ENCODE measurements at places on chromosomes 6 and 20.

DNA sequence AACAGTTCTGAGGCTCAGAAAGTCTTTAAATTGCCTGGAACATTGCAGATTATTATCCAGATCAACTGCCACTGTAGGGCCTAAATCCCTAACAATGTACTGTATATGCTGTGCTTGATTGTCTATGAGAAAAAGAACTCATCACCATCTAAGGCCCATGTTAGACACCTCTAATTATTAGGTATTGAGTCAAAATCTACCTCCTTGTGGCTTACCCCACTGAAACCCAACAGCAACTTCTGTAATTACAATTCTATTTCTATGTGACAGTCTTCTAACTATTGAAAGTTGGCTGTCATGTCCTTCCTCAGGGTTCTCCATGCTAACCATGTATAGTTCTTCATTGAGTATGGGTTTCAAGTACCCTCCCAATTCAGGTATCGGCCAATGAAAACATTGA is 13.9 kb downstream of the MCM9 start:
- no peak for DNase-seq

DNA sequence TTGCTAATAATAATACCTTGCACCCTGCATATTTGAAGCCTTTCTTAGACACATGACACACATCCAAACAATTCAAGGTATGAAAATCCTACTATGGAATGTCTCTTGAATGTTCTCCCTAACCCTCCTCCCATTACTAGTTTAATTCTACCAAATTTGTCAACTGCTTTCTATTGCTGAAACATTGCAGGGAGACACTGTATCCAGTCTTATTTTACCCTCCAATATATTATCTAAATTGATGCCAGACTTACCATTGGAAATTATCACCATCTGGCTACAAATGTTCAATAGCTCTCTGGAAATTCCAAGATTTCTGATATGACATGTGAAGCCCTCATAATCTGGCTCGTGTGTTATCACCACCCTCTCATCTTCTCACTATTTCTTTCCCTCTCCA is 1027.3 kb upstream of the CITED2 start:
- no peak for DNase-seq

GRCh38 chr6:163287626-163288025 is 126.9 kb upstream of the QKI start:
- DNase-seq, result no peak

DNA sequence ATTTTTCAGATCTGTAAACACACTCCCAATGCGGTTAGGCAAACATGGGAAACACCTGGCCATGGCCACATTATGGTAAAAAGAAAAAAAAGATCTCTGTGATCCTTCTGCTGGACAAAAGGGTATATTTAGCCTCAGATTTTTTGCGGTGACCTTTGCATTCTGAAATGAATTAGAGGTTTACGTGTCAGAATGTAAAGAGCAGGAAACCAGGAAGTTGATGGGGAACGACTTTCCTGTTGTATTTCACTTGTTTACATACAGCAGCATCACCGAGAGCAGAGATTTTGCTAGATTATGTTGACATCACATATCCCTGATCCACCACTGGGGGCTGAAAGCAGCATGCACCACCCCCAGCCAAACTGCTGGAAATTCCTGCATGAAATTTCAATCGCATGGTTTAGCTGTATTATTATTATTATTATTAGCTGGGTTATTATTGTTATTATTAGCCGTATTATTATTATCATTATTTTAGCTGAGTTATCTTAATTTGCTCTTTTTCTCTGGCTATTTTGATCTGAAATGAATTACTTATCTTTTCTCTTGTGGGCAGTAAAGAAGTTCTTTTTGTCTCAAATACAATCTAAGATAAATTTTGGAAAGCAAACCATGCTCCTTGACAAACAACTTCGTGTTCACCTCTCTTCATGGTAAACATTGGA is 189.4 kb downstream of the ZFP64 start:
- DNase-seq, result peak; percentile 54

- DNase-seq, result no peak
These were observed 56.1 kb downstream of the HDDC2 start for GRCh38 chr6:125245523-125246264.

- DNase-seq, result no peak
These were observed 69.2 kb upstream of the PTGIS start for GRCh38 chr20:49637046-49637637.

GRCh38 chr6:124396361-124396760 is 565.9 kb upstream of the RNF217 start:
- no peak for DNase-seq

GRCh38 chr20:63711085-63711645 is 3.3 kb downstream of the ZGPAT start:
- DNase-seq, result no peak

- no peak for DNase-seq
These were observed 80.3 kb downstream of the TBC1D7 start for GRCh38 chr6:13248053-13248452.

DNA sequence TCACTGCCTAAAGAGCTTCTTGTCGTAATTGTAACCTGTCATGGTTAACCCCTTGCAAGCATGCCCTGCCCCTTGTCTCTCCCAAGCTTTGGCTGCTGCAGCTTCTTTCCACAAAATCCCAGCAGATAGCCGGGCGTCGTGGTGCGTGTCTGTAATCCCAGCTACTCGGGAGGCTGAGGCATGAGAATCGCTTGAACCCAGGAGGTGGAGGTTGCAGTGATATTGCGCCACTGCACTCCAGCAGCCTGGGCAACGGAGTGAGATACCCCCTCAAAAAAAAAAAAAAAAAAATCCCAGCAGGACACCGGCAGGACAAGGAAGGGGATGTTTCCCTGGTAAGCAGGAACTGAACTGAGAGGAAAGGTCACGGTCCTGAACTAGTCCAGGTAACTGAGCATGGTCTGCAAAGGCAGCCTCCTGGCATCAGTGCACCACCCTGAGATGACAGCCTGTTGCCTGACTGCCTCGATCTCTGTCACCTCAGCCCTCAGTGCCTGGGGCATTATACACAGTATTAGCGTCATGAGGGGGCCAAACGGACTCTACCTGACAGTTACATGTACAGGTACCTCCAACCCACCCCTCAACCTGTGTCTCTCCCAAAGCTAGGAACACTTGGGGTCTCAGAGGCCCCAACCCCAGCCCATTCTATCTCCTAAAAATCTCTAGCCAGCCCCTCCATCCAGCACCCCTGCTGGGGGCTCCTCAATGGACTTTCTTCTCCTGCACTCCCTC is 1.8 kb downstream of the LZTS3 start:
- no peak for DNase-seq

Measured in RPMI8226 (cell line).